ENCODE measurements at places on chromosomes 2 and 18.
A peak's percentile ranks its signal among the peaks of the same experiment; 100 is the strongest.

- DNase-seq, result no peak
Observed at GRCh38 chr18:58698701-58699193, 27.5 kb downstream of the MALT1 start.

DNA sequence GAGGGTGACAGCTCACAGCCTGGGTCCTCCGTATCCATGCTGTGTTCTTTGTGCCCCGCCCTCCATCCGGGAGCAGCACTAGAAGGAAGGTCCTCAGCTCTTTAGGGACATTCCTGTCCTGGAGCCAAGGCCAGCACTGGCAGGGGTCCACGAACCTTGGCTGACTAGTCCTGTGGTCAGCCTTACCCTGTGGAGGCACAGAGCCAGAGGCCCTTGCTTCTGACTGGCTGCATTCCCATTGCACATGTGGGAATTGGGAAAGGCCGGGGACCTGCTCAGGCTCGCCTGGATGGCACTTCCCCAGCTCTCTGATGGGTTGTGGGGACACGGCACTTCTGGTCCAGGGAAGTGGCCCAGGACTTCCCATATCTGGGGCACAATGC is 24.9 kb upstream of the RHOB start:
- DNase-seq, result no peak

- no peak for DNase-seq
Observed at GRCh38 chr2:1707771-1708418, 36.4 kb downstream of the PXDN start.

- DNase-seq, result no peak
Observed at GRCh38 chr18:7307030-7307429, 76.1 kb downstream of the LRRC30 start.

GRCh38 chr18:6595666-6596065 is 133.8 kb upstream of the ARHGAP28 start:
- no peak for DNase-seq

DNA sequence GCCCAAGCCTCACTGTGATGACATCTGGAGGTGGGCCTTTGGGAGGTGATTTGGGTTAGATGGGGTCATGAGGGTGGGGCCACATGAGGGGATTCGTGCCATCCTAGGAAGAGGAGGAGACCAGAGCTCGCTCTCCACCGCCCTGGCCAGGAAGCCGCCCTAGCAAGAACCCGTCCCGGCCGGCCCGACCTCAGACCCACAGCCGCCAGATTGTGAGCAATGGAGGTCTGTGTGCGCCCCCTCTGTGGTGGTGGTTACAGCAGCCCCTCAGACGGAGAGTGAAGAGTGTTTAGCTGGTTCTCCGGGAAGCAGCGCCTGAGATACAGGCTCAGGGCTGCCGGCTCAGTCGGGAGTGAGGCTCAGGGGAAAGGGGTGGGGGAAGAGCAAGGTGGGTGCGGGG is 83.3 kb downstream of the RTP5 start:
- DNase-seq, result no peak

- no peak for DNase-seq
Observed at GRCh38 chr2:75592030-75592429, 31.3 kb upstream of the EVA1A start.

- DNase-seq, result no peak
Observed at GRCh38 chr2:231123362-231123898, 1.4 kb downstream of the HTR2B start.

DNA sequence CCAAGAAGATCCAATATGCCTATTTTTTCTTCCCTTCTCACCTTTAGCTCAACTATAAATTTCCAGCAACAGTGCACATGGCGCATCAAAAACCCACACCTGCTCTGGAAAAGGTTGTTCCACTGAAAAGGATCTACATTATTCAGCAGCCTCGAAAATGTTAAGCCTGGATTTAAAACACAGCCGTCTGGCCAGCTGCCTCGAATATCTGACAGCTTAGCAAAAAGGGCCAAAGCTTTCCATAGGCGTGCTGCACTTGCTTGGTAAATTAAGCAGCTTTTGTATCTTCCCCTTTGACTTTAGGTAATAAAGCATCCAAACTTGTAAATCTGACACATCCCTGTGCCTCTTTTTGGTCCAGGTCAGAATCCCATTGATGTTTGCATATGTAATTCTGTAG is 20.5 kb downstream of the DAPL1 start:
- no peak for DNase-seq

DNA sequence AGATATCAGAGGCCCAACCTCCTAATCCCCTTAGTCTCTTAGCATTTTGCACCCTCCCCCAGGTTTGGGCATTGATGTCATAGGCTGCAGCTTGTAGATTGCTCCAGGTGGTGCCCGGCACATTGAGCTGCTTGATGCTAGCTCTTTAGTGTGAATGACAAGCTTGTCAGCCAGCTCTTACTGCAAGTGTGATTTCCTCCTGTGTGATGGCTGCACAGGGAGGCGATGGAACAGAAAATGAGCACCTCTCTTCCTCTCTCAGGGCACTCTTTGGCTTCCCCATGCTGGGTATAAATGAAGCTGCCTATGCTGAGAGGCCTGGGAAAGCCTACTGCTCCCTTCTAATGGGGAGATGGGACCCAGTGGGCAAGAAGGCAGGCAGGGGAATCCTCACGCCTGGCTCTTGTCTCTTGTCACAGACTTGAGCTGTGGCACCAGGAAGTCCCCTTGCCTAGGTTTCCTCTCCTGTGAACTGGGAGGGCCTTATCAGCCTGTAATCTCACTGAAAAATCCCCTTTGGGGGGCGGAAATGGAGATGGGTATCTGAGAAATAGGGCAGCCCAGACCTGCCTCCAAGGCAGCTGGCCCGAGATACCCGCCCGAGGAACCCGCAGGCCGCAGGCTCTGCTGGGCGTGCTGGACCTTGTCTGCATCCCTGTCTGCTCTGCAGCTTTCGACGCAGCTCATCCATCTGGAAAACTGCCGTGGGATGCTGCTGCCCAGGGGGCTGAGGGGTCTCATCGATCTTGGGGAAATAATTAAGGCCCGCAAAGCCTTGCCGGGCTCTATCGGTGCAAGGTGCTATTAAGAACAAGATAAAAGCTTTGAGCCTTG is 163.5 kb upstream of the CXCR4 start:
- peak; percentile 33 for DNase-seq

DNA sequence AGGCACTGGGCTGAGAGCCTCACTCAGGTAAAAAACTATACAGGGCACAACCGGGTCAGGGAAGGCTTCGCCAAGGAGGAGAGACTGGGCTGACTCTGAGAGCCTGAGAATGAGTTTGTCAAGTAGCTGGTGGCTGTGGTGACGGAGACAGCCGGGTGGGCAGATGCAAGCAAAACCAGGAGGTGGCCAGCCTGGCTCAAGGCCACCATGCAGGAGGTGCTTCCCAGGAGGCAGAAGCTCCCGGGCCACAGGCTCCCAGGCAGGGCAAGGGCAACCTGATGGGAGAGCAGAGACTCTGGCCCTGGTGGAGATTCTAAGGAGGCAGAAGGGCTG is 2.9 kb upstream of the INHBB start:
- no peak for DNase-seq

DNA sequence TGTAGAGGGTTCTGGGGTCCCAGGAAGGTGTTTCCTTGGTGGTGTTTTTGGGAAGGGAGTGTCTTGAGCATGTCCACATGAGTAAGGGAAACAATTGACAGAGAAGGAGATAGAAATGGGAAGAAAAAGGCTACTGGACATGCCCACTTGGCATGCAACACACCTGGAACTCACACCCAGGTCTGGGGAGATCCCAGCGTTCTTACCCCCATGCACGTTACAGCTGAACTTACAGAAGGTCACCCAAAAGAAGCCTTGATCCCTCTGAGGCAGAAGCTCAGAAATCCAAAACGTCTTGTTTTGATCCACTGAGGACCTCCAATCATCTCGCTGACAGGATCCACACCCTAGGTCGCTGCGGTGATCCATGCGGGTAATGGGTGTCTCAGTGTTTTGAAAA is 142.0 kb downstream of the ZNF516 start:
- no peak for DNase-seq

DNA sequence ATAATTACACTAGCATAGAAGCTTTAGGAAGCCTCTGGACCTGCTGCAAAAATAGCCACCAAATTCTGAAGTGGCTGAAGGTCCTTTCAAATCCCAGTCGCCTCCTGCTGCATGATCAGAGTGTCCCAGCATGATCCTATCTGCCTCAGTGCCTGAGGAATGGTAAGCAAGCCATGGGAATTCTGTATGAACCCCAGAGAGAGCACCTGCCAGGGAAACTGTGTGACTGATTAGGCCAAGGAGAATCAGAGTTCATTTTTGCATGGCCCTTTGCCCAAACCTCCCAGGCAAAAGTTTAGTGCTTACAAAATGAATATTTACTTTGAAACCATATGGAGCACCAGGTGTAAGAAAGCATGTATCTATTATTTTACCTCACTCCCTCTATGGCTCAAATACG is 221.4 kb downstream of the ARL4C start:
- DNase-seq, result no peak

DNA sequence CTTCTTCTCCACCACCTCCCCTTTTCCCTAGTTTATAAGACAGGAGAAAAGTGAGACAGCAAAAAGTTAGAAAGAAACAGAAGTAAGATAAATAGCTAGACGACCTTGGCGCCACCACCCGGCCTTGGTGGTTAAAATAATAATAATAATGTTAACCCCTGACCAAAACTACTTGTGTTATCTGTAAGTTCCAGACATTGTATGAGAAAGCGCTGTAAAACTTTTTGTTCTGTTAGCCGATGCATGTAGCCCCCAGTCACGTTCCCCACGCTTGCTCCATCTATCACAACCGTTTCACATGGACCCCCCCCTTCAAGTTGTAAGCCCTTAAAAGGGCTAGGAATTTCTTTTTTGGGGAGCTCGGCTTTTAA is 1.5 kb upstream of the BUB1 start:
- no peak for DNase-seq

DNA sequence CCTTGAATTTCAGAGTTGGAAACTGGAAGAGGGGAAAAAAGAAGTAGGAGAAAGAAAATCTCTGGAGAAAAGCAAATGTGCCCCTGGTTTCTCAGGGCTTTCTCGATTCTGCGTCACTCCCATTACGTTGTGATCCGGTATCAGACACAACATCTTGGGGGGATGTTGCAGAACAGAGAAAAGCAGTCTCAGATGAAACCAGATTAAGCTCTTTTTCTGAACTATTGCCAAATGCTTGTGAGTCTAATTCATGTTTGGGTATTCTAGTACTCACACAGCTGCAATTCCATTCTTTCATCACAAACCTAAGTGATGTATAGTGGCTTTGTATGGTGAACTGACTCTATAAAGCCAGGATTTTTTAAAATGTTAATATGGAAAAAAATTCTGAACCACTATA is 233.2 kb downstream of the TCF4 start:
- DNase-seq, result no peak

DNA sequence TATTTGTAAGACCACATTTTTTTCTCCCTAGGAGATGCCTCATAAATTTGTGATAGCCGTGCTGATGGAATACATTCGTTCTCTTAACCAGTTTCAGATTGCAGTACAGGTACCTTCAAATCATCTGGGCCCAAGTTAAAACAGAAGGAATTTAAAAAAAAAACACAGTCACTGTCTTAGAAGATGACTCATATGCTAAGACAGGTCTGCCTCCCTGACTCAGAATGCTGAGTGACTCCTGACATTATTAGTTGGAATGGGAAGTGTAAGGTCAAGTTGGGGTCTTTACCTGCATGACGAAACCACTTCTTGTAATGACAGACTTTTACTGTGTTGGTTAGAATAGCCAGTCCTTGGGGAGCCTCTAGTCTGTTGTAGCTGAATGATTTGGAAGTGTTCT is 26.3 kb downstream of the RMC1 start:
- DNase-seq, result no peak

- no peak for DNase-seq
Observed at GRCh38 chr2:32947484-32948143, 861 bp downstream of the LTBP1 start.

DNA sequence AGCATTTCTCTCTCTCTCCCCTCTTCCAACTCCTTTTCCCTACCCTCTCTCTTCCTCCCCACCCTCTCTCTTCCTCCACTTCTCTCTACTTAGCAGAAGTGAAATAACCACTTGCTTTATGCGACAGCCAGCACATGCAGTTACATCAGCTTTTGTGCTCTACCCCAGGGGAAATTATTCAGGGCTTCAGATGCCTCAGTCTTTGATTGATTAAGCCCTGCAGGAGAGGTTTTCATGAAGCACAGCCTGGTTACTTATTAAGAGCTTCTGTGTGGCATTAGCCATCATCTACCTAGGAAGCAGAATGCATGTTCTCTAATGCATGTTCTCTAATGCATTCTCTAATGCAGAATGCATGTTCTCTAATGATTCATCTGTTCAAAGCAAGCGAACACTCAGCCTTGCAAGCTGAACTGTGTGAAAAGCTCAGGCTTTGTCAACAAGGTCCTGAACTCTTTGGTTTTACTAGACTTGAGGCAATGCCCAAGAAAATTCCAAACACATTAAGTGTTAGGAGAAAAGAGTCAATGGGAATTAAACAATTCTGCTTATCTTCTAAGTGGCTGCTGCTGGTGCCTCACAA is 56.1 kb downstream of the LHCGR start:
- DNase-seq, result no peak

GRCh38 chr2:176648700-176649297 is 379.6 kb downstream of the MTX2 start:
- DNase-seq, result no peak

DNA sequence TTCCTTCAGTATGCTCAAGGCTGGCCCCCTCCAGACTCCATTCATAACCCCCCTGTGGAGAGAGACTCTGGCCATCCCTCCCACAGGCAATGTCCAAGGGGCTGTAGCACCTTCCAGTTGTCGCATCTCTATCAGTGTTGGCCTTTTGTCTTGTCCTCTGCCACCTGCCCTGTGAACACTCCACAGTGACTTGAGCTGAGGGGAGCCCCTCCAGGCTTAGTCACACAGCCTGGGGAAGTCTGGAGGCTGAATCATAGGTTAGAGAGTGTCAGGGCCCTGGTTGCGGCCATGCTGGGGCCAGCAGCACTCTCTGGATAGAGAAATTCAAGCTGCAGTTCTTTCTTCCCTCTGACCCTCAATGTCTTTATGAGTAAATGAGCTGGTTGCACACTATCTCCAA is 64.7 kb downstream of the GYPC start:
- DNase-seq, result no peak

GRCh38 chr18:9653390-9653789 is 39.0 kb upstream of the PPP4R1 start:
- DNase-seq, result no peak

GRCh38 chr18:58413667-58414628 is 214.9 kb downstream of the ALPK2 start:
- no peak for DNase-seq

- DNase-seq, result no peak
Observed at GRCh38 chr2:163345795-163346573, 389.8 kb downstream of the FIGN start.

GRCh38 chr18:3493501-3494244 is 43.7 kb downstream of the TGIF1 start:
- no peak for DNase-seq

- DNase-seq, result no peak
Observed at GRCh38 chr2:210557721-210558120, 1.3 kb downstream of the CPS1 start.

- DNase-seq, result no peak
Observed at GRCh38 chr2:117983040-117983439, 30.8 kb downstream of the CCDC93 start.

- peak; percentile 66 for DNase-seq
Observed at GRCh38 chr2:42101206-42102023, 53.6 kb downstream of the PKDCC start.

- DNase-seq, result no peak
Observed at GRCh38 chr2:47069628-47070154, 85.4 kb downstream of the STPG4 start.

GRCh38 chr18:78105611-78106010 is 856.0 kb downstream of the GALR1 start:
- DNase-seq, result no peak

All from activated CD4-positive, CD25-positive, alpha-beta regulatory T cell treated with anti-CD3 and anti-CD28 coated beads, Interleukin-2, amount 50 U/mL, for 72 hours (primary cell).